ENCODE measurements at places on chromosomes 5 and 9. TPM values are rescaled to one million over a fixed set of nuclear protein-coding genes. Genes with fewer than 3 reads are reported as not detected.

PCDHB1 gene
- total RNA-seq: not detected

ITK gene
- under 0.01 TPM for total RNA-seq

FBP2 gene
- total RNA-seq: not detected

AQP7 gene
- total RNA-seq: not detected

PCDHA9 gene
- not detected for total RNA-seq

PCDHB10 gene
- total RNA-seq: 0.12 TPM

Data from pericardium fibroblast (primary cell).